ENCODE measurements at places on chromosomes 4 and X. TPM values are rescaled to one million over a fixed set of nuclear protein-coding genes. Genes with fewer than 3 reads are reported as not detected.

The SPIN2B gene
- 15.4 TPM for total RNA-seq

The GLOD5 gene
- not detected for total RNA-seq

The CMC4 gene
- total RNA-seq, result 31.6 TPM

The GPR143 gene
- not detected for total RNA-seq

The DKC1 gene
- 26.8 TPM for total RNA-seq

The HTN3 gene
- total RNA-seq, result not detected

DNA sequence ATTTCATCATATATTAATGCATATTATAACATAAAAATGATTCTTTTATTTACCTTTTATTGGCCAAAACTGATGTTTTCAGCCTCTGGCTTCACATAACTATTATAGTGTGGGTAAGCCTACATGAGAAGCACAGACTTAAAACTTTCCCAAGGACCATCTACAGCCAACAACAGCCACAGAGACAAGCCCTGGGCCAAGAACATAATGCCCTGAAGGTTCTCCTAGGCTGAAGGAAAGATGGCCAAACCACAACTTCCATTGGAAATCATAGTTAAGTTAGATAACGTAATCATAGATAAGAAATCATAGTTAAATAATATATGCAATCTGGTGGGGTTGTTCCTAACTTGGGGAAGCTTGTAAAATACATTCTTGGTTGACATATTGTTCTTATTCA is 280.0 kb upstream of the EMCN start:
- no peak overlapping the region for H3K27ac ChIP-seq
- DNase-seq, result no peak
- H3K4me1 ChIP-seq, result no peaks in the 10 kb centered on the region
- H3K36me3 ChIP-seq, result no peaks in the 10 kb centered on the region
- H3K27me3 ChIP-seq, result no peaks in the 10 kb centered on the region
- H3K4me3 ChIP-seq, result no peak overlapping the region

DNA sequence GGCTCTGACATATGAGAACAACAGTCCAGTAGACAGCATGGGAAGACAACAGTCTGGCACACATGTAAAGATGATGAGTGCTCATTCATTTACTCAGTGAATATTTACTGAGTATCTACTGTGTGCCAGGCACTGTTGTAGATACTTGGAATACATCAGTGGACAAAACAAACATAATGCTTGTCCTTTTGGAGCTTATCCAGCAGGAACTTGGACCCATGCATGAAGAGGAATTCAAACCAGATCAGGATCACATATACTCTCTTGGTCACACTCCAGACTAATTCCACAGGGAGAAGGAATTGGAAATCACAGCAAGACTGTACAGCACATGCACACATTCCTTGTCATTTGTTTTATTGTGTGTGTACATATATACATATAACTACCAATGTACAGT is 217.6 kb upstream of the TTC29 start:
- H3K4me1 ChIP-seq, result peaks cover 3% of the 10 kb centered on the region
- no peak overlapping the region for H3K27ac ChIP-seq
- H3K27me3 ChIP-seq, result peaks cover 2% of the 10 kb centered on the region
- no peak for DNase-seq
- H3K36me3 ChIP-seq, result no peaks in the 10 kb centered on the region
- H3K4me3 ChIP-seq, result no peak overlapping the region

GRCh38 chr4:74364256-74364651 is 691 bp upstream of the EREG start:
- H3K27me3 ChIP-seq, result no peaks in the 10 kb centered on the region
- no peaks in the 10 kb centered on the region for H3K36me3 ChIP-seq
- DNase-seq, result no peak
- H3K4me3 ChIP-seq, result peak overlapping the region; percentile 71

DNA sequence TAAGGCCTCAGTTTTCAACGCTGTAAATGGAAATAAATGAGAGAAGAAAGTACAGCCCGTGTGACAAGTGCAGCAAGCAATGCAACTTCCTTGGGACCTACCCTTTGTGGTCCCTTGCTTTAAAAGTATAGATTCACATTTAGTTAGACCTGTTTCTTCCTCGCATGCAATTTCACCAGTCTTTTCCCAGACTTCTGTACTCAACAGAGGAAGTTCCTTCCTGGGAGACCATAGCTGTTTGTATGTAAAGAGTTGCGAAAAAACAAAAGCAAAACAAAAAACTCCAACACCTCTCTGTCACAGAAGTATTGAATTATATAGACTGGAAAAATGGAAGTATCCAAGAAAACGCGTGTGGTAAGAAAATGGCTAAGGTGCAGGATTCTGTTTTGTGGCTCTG is 1.1 kb upstream of the IRF2 start:
- H3K27me3 ChIP-seq, result no peaks in the 10 kb centered on the region
- peaks cover 34% of the 10 kb centered on the region for H3K4me1 ChIP-seq
- H3K4me3 ChIP-seq, result peak overlapping the region; percentile 93
- H3K27ac ChIP-seq, result peak overlapping the region; percentile 92

DNA sequence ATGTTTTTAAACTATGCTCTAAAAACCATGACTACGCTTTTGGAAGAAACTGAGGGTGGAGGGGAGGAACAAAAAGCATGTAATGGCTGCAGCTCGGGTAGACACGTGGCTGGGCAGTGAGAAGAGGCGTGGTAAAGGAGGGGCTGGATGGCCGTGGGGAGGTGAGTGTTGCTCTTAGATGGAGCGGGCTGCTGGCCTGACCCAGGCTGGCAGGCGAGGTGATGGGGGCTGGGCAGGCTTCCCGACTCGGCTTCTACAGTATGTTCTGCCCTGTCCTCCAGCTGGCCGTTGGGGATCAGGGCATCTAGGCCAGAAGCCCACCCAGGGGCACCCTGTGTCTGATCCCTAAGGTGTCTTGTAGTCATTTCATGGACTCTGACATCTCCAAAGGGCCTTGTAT is 60.7 kb downstream of the EFHC2 start:
- no peaks in the 10 kb centered on the region for H3K27me3 ChIP-seq
- no peaks in the 10 kb centered on the region for H3K4me1 ChIP-seq
- H3K27ac ChIP-seq, result no peak overlapping the region
- H3K4me3 ChIP-seq, result no peak overlapping the region
- no peaks in the 10 kb centered on the region for H3K36me3 ChIP-seq

GRCh38 chr4:111650146-111650545 is 495.1 kb upstream of the FAM241A start:
- no peaks in the 10 kb centered on the region for H3K27me3 ChIP-seq
- H3K4me1 ChIP-seq, result no peaks in the 10 kb centered on the region
- no peak overlapping the region for H3K27ac ChIP-seq
- H3K4me3 ChIP-seq, result no peak overlapping the region
- no peak for DNase-seq
- no peaks in the 10 kb centered on the region for H3K36me3 ChIP-seq

DNA sequence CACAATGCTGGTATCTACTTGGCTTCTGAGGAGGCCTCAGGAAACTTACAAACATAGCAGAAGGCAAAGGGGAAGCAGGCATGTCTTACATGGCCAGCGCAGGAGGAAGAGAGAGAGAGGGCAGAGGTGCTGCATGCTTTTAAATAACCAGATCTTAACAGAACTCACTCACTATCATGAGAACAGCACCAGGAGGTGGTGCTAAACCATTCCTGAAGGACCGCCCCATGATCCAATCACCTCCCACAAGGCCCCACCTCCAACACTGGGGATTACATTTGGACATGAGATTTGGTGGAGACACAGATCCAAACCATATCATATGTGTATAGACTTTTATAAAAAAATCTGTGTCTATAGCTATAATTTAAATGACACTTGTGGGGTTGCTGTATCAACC is 48.6 kb upstream of the ERVMER34-1 start:
- H3K36me3 ChIP-seq, result no peaks in the 10 kb centered on the region
- no peaks in the 10 kb centered on the region for H3K4me1 ChIP-seq
- H3K4me3 ChIP-seq, result no peak overlapping the region
- no peaks in the 10 kb centered on the region for H3K27me3 ChIP-seq

DNA sequence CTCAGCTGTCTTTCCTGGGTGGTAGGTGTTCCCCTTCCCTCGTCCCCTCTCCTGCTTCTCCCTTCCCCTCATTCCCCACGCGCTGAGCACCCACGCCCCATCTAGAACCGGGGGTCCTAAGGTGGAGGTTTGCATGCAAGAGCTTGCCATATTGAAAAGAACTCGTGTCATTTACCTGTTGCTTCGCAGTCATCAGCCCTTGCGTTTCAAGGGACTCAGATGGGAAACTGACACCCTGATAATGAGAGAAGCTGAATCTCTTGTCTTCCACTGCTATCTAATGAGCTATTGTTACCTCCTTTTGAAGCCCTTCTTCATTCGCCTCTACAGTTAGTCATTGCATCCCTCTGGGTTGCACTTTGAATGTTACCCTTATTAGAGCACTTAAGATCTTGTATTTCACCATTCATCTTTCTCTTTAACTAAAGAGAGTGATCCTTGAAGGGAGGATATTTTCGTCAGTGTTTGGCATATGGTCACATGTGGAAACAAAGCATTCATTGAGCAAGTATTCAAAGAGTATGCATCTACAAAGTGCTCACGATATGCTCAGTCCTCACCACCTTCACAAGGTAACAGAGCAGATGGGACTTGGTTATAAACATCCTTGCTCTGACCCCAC is 25.7 kb downstream of the ARL9 start:
- peaks cover 21% of the 10 kb centered on the region for H3K4me1 ChIP-seq

GRCh38 chr4:26141911-26142638 is 178.7 kb upstream of the RBPJ start:
- DNase-seq, result no peak
- H3K27ac ChIP-seq, result peak overlapping the region; percentile 44
- H3K4me3 ChIP-seq, result no peak overlapping the region
- H3K36me3 ChIP-seq, result no peaks in the 10 kb centered on the region
- no peaks in the 10 kb centered on the region for H3K4me1 ChIP-seq
- no peaks in the 10 kb centered on the region for H3K27me3 ChIP-seq

GRCh38 chr4:129883996-129884395 is 788.0 kb downstream of the C4orf33 start:
- H3K4me3 ChIP-seq, result no peak overlapping the region
- no peaks in the 10 kb centered on the region for H3K4me1 ChIP-seq
- no peaks in the 10 kb centered on the region for H3K27me3 ChIP-seq
- H3K36me3 ChIP-seq, result no peaks in the 10 kb centered on the region
- no peak overlapping the region for H3K27ac ChIP-seq
- no peak for DNase-seq

DNA sequence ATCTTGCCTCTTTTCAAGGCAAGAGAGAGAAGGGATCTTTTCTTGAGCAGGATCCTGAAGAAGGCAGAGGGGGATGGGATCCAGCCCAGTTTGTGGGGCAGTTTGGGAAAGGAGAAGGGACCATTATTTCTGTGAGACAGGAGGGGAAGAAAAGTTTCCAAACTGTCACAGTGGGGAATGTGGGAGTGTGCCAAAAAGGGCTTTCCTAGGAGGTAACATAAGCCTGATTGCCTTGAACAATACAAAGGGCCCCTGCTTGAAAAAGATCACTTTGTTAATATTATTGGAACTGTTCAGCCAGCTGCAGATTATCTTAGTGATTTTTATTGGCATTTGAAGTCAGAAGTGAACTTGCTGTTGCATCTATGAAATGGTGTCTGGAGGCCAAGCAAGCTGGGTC is 55.2 kb downstream of the MTM1 start:
- H3K4me1 ChIP-seq, result no peaks in the 10 kb centered on the region
- no peak for DNase-seq
- H3K27me3 ChIP-seq, result no peaks in the 10 kb centered on the region
- H3K27ac ChIP-seq, result no peak overlapping the region

DNA sequence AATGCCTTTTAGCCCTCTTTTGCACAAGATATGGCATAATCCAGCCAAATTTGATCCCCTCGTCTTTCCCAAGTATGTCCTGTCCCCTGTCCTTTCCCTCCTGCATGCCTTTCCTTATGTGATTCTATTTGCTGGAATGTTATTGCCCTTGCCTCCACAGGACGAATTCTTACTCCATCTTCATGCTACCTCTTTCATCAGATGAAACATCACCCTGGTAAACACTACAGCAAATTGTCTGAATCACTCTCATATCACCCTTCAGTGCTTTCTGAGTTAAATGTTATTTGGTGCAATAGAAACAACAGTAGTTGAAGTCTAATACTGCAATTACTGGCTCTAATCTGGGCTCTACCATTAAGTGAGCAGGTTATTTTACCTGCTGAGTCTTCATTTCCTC is 52.2 kb upstream of the FAT1 start:
- no peak overlapping the region for H3K4me3 ChIP-seq
- DNase-seq, result no peak
- no peaks in the 10 kb centered on the region for H3K36me3 ChIP-seq
- H3K4me1 ChIP-seq, result no peaks in the 10 kb centered on the region
- H3K27me3 ChIP-seq, result peaks cover 4% of the 10 kb centered on the region

DNA sequence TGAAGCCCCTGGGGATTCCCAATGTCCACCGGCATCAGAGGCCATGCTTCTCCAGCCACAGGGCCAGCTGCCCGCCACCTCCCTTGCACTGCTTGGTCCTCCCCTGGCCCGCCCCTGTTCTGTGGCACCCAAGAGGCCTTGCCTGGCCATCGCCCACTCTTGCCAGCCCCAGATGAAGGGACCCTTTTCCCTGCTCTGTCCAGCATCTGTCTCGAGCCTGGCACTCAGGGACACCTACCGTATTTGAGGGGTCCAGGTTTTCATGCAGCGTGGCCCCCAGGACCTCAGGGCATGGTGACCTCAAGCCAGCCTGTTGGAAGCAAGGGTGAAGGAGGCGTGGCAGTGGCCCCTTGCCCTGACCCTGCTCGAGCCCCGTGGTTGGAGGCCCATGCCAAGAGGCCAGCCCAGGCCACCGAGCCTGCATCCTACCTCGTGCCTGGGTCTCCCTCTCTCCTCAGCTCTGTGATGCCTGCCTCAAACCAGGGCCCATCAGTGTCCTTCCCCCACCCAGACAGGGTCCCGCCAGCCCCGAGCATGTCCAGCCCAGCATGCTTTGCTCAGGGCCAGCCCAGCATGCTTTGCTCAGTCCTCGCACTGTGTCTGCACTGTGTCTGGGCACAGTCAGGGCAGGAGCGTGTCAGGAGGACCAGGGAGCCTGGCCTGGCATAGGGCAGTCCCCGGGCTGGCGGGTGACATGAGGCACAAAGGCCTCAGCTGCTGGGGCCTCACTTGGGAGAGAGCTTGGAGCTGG is 14.3 kb upstream of the FGFR3 start:
- no peaks in the 10 kb centered on the region for H3K4me1 ChIP-seq
- H3K36me3 ChIP-seq, result no peaks in the 10 kb centered on the region
- no peak overlapping the region for H3K27ac ChIP-seq
- DNase-seq, result no peak
- H3K4me3 ChIP-seq, result no peak overlapping the region
